Stimulated activated CD8-positive, alpha-beta memory T cell treated with anti-CD3 and anti-CD28 coated beads, Interleukin-7, amount 100 ng/mL, for 1 hour (primary cell): ENCODE measurements at places on chromosomes 12 and 14.

DNA sequence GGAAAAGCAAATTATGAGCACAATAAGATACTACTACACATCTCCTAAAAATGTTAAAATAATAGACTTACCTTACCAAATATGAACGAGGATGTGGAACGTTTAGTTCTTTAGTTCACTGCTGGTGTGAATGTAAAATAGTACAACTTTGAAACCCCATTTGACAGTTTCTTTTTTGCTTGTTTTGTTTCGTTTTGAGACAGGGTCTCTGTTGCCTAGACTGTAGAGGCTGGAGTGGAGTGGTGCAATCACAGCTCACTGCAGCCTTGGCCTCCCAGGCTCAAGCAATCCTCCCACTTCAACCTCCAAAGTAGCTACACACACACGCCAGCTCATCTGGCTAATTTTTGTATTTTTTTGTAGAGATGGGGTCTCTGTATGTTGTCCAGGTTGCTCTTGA, 136.4 kb upstream of the FAR2 start:
- no peak for DNase-seq

- DNase-seq: no peak
These were observed 6.4 kb downstream of the ERP27 start for GRCh38 chr12:14931791-14932560.

DNA sequence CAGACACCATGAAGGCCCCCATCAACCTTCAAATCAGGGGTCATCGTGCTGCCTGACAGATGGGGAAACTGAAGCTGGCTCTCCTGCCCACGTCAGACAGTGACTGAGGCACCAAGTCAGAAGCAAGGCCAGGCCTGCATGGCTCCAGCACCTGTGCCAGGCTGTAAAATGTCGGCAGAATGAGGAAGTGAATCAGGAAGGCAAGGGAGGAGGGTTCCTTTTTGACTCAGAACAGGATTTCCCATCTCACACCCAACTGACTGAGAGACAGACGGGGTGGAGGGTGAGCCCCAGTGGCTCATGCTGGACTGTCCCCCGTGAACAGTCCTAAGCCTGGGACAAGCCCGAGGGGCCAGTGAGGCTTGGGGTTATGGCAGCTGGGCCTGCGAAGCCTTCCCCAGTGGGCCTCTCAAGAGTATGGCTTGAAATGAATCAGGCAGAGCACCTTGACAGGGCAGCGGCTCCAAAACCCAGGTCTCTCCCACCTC, 20.9 kb downstream of the SYNE3 start:
- DNase-seq: no peak

GRCh38 chr14:22003461-22003860, 329.8 kb upstream of the OR4E1 start:
- no peak for DNase-seq

DNA sequence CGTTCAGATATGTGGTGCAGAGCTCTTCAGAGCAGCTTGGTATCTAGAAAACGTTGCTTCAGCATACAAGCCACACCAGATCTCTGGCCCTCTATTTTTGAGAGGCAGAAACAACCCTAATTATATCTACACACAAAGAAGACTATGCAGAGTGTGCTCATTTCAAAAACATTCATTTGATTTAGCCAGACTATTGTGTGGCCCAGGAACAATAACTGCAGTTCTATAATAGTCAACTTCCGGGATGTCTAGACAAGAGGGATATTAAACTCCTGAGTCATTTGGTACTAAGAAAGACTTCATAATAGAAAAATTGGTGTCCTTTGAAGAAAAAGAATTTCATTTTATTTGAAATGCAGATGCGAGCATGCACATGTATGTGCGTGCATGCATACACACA, 153.8 kb downstream of the PELI2 start:
- no peak for DNase-seq

DNA sequence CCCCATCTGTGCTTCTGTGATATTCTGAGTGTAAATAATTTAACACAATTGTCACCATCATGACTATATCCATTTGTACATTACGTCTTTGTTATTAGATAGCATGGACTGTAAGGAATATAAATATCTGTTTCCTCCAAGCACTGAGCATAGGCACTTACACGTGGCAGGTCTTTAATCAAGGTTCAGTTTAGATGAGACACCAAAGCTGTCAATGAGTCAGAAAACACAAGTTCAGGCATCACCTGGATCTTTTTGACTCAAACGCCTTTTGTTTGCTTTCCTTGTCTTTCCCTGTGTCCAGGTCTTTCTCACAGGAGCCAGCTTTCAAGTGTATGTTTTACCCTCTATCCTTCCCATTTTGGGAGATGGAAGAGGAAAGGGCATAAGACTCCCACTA, 163.2 kb upstream of the CCDC198 start:
- DNase-seq: no peak

GRCh38 chr14:47596860-47597259, 78.5 kb downstream of the MDGA2 start:
- no peak for DNase-seq

DNA sequence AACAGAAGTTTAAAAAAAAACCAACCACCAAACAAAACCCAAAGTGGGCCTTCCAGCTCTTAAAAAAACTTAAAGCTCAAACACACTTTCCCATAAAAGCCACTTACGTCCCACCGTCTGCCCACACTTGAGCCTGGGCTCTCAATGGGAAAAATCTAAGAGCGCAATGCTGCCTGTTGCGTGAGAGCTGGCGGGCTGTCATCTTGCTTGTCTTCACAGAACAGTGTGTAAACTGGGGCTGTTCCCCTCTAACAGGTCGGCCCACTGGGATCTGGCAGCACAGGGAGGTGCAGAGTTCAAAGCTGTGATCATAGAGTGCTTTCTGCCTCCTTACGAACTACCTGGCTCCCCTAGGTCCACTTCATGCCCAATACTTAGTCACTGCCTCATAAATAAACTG, 80.0 kb downstream of the DICER1 start:
- DNase-seq: no peak

DNA sequence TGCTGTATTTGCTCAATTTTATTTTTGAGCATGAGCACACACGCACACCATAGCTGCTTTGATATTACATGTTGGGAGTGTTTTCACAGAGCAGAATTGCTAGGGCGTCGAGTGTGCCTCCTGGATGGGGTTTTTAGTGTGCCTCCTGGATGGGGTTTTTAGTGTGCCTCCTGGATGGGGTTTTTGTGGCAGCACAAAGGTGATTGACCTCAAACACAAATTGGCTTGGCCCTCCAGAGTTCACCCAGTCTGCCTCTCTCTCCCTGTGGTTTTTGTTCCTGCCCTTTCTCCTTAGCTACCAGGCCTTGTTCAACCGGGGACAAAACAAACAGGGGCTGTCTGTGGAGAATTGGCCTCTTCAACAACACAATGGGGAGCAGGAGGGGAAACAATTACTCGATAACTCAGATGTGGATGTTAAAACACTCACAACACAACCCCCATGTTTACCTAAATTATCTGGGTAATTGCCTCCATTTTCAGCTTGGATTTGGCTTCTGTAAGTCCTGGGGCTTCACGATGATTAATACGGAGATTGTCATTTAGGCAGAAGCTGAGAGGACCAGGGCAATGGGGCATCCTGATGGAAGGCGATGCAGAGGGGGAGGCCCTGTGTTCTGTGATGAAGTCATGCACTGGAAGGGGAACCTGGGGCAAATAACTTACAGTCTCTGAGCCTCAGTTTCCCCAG, 26.9 kb downstream of the TBX3 start:
- DNase-seq: no peak

DNA sequence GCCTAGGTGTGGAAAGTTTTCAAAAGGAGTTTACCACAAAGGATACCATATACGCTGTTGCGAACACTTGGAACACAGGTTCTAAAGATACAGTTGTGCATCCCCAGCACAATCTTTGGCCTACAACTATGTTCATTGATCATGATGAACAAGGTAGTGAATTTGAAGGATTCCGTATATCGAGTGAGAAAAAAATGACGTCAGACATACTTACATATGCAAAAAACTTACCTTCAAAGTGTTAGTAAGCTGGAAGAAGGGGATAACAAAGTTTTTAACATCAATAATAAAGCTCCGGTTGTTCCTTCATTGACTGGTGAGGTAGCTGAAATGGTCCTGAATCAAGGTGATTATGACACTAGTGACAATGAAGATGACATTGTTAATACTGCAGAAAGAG, 133.9 kb upstream of the PDE3A start:
- DNase-seq: no peak

DNA sequence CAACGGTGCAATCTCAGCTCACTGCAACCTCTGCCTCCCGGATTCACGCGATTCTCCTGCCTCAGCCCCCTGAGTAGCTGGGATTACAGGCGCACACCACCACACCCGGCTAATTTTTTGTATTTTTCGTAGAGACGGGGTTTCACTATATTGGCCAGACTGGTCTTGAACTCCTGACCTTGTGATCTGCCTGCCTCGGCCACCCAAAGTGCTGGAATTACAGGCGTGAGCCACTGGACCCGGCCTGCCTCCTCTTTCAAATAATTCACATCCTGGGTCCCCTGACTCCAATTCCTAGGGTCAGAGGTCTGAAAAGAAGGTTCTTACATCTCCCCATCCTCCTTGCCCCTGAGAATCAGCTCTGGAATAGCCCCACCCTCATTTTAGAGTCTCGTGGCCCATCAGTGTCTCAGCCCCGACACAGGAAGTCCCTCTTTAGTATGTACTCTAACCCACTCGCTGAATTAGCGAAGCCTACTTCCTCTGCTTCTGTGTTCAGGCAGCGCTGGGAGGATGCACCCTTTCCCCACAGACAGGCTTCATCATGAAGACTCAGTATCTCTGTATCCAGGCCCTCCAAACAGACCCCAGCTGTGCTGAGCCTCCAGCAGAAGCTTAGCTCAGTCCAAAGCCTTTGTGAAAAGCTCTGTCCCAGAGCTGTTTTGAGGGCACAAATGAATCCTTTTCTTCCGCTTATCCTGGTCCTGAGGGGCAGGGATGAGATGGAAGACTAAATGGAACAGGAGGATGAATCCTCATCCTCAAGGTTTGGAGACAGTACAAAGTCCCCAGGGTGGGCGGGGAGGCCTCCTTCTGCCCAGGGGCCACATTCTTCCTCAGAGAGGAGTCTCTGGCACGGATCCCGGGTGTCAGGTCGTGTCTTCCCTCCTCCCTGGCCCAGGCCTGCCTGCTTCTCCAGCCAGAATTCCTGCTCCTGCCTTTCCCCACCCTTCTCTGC, 3.5 kb downstream of the LPAR5 start:
- peak; percentile 32 for DNase-seq

DNA sequence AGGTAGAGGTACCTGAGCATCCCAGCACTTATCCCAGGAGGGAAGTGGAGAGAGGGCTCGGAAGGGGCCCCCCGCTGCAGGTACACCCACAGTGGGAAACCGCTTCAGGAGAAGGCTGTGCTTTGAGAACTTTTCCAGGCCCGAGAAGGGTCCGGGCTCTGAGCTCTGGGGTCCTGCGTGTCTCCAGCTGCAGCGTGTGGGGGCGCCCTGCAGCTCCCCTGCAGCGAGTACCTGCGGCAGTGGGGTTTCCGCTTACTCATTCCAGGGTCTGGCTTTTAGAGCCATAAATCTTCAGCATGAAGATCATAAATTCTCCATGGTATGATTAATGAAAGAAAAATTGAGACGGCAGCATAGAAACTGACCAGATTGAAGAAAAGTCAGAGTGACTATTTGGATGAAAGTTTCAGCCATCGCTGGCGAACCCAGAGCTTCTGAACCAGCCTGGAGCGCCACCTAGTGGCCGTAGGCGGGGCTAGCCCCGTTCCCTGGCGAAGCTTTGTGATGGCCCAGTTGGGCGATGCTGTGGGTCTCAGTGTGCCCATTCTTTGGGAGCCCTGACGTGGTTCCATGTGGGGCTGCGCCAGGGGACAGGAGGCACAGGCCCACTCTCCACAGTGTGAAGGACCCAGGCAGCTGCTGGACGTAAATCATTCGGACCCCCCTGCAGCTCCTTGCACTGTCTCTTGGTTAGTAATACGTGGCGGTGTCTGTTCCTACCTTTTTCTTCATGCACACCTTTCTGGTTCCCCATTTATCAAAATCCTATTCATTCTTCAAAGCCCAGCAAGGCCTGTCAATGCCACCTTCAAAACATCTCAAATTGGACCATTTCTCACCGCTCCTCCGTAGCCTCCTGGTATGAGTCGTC, 198.2 kb downstream of the TSPAN9 start:
- peak; percentile 53 for DNase-seq

- no peak for DNase-seq
These were observed 404.6 kb downstream of the MED13L start for GRCh38 chr12:115872919-115873357.

- DNase-seq: no peak
These were observed 1.8 kb downstream of the C1R start for GRCh38 chr12:7090222-7090998.

DNA sequence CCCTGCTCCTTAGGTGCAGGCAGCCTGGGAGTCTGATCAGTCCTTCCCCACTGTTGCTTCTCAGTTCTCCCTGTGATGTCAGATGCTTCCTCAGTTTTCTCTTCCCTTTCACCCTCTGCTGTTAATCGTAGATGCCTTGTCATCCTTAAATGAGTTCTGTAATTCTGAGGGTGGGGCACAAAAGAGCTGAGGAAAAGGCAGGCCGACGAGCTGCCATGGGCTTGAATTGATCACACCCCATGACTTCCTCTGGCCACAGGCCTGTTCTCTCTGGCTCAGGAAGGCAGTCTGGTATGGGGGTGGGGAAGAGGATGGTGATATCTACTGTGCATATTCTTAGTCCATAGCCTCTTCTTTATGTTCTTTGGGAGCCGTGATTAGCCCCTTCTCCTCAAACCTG, 5.2 kb upstream of the AP1G2 start:
- DNase-seq: no peak

GRCh38 chr14:59120921-59121320, 67.5 kb upstream of the DAAM1 start:
- DNase-seq: no peak

DNA sequence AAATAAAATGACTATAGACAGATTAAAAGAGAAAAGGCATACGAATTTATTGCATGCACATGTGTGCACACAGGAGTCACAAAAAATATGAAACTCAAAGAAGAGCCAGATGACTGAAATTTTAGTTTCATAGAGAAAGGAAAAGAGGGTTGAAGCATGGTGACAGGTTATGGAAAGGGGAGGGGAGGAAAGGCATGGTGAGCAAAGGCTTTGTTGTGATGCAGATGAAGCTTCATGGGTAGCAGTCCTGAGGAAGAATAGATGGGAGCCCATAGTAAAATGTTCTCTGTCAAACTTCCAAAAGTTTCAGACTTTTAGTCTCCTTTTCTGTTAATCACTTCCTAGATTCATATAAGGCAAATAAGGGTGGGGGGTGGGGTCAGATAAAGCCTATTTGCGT, 612.7 kb upstream of the ATP2B1 start:
- DNase-seq: no peak
